Activated CD4-positive, alpha-beta T cell treated with anti-CD3 and anti-CD28 coated beads for 4 hours (primary cell): ENCODE measurements at places on chromosomes 4 and X.

- DNase-seq: no peak
Observed at GRCh38 chrX:11566789-11567188, 98.9 kb downstream of the ARHGAP6 start.

DNA sequence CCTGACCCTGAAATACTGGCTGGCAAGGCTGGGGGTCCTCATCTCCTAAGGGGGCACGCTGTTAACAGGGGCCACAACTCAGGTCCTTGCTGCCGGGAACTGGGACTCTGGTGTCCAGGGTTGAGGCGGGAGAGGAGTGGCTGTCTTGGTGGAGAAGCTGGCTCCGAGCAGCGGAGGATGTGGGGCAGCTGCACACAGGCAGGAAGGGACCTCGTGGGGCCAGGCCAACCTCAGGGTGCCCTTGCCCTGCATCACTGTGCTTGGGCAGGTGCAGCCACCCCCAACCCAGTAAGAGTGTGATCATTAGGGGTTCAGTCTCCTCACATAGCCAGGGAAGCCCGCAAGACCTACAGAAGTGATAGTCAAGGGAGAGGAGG, 12.6 kb upstream of the PDE6B start:
- DNase-seq: no peak

DNA sequence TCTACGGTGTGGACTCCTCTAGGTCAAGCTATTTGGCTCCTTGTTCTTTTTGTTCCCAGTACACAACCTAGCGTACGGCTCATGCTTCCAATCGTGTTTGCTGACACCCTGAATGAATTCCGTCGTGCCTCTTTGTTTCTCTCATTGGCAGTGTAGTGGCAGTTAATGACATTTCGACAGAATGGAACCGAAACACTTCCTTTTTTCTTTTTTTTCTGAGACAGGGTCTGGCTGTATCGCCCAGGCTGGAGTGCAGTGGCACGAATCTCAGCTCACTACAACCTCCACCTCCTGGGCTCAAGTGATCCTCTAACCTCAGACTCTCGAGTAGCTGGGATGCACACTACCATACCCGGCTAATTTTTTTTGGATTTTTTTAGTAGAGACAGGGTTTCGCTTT, 113.3 kb upstream of the ATP6AP2 start:
- DNase-seq: no peak

DNA sequence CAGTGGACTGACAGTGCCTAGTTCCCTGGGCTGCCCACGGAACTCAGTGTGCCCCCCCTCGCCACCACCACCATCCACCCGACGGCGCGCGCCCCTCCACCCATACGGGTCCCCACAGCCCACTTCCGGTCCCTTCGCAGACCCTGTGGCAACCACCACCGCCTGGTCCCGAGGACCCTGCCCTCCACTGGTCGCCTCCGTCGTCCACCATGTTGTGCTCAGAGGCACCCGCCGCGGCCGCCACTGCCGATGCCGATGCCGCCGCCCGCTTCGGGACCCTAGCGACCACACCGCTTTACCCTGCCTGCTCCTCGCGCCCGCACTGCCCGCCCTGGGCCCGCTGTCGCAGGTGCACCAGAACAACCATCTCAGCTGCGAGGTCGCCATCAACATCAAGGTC, 66.5 kb upstream of the LANCL3 start:
- no peak for DNase-seq

- DNase-seq: no peak
Observed at GRCh38 chr4:139455126-139455538, 1.2 kb downstream of the RAB33B start.

GRCh38 chr4:87882321-87882720, 49.6 kb downstream of the MEPE start:
- DNase-seq: no peak

DNA sequence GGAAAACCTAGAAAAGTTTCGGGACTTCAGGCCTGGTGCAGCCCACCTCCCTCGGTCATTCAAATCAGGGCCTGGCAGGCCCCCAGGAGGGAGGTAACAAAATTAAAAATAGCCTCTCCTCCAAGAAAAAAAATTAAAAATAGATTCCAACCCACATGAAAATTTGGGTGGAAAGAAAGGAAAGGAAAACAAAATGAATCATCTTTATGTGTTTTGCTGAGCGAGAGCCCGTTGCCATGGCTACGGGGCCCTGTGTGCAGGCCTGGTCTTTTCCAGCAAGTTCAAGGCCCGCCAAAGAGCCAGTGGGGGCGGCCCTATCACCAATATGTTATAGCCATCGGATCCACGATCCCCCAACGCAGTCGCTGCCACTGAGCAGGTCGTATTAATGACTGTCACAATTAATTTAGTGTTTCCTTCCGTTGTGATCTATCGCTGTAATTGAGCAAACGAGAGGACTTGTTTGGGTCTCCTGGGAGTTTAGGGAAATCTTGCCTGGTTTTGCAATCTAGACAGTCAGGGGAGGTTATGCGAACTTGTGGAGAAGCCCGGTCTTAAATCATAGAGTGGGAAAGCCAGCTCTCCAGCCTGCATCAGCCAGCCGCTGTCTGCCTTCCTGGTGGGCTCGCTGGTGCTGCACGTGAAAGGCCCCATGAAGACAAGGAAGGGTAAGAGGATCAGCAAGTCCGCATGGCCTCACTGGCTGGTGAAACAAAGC, 452.4 kb downstream of the BCOR start:
- peak; percentile 12 for DNase-seq

DNA sequence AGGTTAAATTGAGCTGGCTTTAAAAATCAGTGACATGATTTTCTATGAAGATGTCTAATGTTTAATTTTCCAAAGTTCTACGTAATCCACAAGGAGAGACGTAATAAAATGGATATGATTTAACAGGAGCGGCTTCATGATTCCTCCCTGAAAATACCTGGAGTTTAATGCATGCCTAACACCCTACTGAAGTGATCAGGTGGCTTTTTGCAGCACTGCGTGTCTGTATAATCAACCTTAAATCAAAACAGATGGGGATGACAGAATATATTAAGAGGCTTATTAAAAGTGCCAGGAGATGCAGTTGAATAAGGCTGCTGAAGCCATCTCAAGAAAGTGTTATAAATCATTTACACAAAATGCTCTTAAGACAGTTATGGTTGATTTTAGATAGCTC, 112.4 kb upstream of the TLR3 start:
- no peak for DNase-seq

DNA sequence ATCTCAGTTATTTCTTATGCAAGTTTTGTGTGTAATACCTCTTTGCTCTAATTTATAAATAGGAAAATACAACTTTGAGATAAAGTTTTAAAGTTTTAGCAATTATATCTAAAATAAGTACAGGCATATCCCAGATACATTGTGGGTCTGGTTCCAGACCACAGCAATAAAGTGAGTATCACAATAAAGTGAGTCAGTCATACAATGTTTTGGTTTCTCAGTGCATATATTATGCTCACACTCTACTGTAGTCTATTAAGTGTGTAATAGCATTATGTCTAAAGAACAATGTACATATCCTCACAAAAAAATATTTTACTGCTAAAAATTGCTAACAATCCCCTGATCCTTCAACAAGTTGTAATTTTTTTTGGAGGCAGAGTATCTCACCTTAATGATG, 49.2 kb downstream of the ANAPC10 start:
- no peak for DNase-seq

DNA sequence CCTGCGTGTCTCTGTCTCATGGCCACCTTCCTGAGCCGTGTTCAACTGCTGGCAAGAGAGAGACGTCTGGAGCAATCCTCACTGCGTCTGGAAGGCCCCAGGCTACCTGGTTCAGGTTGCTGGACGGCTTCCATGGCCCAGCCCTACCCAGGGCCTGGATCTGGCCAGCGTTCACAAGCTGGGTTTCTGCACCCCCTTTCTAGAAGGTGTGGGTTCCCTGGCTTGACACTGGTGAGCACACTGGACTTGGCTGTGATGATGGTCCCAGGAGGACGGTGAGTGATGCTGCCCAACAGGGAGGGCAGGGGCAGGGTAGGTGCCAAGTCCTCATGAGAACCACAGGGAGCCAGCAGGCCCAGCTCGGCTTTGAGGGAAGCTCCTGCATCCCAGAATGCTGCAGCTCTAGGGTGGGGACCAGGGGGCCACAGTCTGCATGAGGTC, 63.4 kb downstream of the HTRA3 start:
- DNase-seq: no peak

GRCh38 chr4:137707626-137708025, 175.3 kb upstream of the PCDH18 start:
- no peak for DNase-seq

GRCh38 chr4:16757080-16757521, 141.3 kb downstream of the LDB2 start:
- no peak for DNase-seq

DNA sequence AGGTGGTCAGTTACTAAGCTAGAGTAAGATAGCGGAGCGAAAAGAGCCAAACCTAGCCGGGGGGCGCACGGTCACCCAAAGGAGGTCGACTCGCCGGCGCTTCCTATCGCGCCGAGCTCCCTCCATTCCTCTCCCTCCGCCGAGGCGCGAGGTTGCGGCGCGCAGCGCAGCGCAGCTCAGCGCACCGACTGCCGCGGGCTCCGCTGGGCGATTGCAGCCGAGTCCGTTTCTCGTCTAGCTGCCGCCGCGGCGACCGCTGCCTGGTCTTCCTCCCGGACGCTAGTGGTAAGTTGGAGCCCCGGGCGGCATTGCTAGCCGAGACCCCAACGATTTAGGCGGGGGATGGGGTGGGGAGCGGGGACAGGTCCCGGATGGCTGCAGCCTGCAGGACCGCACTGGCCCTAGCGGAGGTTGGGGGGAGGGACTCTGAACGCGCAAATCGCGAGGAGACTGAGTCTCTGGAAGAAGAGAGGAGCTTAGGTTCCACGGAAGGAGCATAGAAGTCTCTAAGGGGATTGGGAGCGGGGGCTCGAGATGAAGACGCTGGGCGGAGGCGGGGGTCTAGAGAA, 573 bp downstream of the HTR2C start:
- no peak for DNase-seq

GRCh38 chr4:163618845-163619244, 124.4 kb downstream of the TMA16 start:
- no peak for DNase-seq

DNA sequence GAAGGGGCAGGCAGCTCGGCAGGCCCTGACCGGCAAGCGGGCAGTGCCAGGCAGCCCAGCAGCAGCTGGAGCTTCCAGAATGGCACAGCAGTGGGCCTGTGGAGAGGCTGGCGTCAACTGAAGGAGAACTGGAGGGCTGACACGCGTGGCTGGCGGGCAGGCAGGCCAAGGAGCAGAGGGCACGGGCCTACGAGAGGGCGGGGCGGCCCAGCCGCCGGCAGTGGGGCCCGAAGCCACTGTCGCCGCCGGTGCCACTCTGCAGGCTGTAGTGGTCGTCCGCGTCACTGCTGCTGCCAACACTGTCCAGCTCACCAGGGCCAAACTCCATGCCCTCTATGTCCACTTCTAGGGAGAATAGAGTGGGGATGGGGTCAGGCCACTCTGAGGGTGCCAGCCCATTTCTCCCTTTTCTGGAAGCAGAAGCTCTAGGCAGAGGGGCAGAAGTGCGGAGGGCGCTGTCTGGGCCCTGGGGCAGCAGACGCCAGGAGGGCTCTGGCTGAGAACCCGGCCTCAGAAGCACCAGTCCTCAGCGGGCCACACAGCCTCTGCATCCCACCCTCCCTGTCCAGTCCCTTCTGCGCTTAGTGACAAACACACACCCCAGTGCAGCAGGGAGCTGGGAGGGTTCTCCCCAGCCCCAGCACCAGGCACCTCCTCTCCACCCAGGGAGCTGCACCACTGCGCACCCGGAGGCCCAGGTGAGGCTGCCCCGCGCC, 8.6 kb upstream of the HAUS3 start:
- DNase-seq: no peak

DNA sequence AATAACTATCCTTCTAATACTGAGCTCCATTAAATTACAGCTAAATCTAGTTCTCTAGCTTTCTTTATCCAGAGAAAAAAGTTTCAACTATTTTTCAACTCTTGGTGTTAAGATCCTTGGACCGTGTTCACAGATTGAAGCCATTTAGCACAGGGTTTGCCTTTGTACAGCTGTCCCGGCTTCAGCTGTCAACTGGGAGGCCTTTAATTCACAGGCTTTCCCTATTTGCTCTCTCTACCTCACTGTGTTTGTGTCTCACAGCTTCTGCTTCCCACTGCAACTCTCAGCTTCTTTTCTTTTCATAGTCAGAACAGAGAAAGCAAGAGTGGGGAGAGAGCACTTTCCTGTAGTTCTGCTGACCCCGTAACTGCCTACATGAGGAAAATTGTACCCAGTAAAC, 76.9 kb upstream of the SMAD1 start:
- no peak for DNase-seq

- no peak for DNase-seq
Observed at GRCh38 chrX:11064851-11065600, 46.1 kb upstream of the HCCS start.

DNA sequence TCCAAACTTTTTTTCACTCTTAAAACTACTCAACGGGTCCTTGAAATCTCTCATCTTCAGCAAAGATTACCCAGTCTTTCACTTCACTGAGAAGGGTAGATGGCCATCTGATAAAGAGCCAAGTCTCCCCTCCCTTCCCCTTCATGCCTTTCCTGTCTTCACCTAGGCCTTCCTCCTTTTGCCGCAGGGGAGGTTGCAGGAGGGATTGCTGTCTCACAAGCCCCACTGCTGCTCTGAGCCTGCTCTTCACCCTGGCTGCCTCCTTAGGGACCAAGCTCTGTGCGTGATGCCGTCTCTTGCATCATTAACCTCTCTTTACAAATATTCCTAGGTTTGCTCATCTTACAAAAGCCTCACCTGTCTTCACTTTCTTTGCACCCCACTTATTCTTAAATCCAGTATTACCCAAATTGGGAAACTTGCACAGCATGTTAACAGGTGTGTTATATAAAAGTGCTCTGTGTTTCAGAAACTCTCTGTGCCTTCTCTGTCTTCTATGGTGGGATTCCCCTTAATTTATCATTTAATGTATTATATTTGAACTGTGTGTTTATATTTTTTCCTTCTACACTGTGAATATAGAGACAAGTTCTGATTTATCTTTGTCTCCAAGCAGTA, 3.8 kb downstream of the ZFX start:
- no peak for DNase-seq

DNA sequence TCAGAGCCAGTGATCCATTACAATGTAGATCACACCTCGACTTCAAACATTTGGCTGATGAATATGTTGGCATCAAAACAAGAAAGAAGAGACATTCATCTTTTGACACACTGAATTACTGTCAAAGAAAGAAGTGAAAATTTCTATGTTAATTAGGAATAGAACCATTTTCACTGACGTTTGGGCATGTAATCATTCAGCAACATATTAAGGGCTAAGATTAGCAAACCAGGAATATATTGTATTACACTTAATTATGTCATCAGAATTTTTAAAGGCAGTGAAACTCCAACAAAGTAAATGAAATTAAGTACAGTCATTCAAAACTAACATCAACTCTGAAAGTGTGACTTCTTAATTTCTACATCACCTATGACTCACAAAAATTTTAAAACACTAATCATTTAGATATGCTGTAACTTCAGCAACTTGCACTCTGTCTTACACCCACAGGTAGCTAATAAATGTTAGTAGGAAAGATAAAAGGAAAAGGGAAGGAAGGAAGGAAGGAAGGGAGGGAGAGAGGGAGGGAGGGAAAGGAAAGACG, 1.4 kb upstream of the SMR3A start:
- no peak for DNase-seq

GRCh38 chr4:154044742-154045485, 256.0 kb upstream of the SFRP2 start:
- DNase-seq: no peak

GRCh38 chrX:118058924-118059323, 57.7 kb downstream of the KLHL13 start:
- DNase-seq: no peak
